Germinal center (tissue), 1 donor: ENCODE measurements at places on chromosomes 3 and 15.

DNA sequence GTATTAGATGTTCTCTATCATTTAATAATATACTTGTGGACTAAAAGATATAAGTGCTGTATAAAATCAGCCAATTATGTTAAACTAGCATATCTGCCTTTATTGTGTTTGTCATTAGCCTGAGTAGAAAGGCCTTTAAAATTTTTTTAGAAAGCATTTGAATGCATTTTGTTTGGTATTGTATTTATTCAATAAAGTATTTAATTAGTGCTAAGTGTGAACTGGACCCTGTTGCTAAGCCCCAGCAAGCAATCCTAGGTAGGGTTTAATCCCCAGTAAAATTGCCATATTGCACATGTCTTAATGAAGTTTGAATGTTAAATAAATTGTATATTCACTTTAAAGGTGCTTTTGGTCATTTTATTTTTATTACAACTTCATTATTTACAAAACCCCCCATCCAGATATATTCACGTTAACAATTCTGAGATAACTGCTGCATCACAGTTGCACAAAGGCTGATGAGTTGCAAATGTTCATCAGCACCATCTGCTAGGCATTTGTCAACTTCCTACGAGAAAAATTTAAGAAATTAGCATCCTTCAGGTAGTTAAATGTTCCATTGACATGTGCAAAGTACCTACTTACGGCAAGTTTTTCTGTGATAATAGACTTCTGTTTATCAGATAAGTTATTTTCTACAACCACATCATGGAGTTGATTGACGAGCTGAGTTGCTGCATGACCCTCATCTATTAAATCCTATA lies 6.3 kb downstream of the EIF4A2 start:
- DNase-seq, result no peak

- no peak for DNase-seq
Observed at GRCh38 chr3:139772539-139773500, 95.0 kb upstream of the NMNAT3 start.

GRCh38 chr3:9912294-9912935 lies 4.5 kb upstream of the IL17RC start:
- DNase-seq, result no peak

GRCh38 chr3:56782906-56783305 lies 18.8 kb downstream of the ARHGEF3 start:
- DNase-seq, result no peak
